ENCODE measurements at places on chromosomes 1 and 21.

- DNase-seq, result peak; percentile 58
Observed at GRCh38 chr1:150186789-150187559, 37.3 kb downstream of the PLEKHO1 start.

DNA sequence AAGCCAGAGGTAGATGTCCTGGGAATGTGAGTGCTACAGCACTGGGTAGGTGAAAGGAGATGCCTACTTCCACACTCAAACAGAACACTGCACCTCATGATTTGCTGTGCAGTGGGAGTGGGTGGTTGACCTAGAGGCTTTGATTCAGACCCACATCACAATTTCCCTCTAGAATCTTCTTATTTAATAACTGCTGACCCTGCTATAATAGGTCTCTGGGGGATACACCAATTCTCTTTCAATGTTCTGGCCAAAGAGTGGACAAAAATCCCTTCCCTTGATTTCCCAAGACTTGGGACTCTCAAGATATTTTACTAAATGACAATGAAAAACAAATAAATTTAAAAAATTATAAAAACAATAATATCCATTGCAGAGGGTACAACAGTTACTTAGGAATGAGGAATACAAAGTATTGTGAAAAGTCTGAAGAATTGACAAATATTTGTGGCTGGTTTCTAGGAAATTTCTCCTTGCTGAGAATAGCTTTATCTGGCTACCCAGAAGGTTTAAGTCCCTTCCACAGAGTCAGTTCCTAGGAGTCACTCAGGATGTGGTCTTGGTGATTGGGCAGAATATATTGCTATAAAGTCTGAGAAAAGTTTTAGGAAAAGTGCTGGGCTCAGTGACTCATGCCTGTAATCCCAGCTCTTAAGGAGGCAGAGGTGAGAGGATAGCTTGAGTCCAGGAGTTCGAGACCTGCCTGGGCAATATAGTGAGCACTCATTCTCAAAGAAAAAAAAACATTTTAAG lies 2.4 kb upstream of the FCGR2A start:
- DNase-seq, result no peak

GRCh38 chr1:77039739-77040138 lies 172.5 kb downstream of the ST6GALNAC5 start:
- DNase-seq, result no peak

DNA sequence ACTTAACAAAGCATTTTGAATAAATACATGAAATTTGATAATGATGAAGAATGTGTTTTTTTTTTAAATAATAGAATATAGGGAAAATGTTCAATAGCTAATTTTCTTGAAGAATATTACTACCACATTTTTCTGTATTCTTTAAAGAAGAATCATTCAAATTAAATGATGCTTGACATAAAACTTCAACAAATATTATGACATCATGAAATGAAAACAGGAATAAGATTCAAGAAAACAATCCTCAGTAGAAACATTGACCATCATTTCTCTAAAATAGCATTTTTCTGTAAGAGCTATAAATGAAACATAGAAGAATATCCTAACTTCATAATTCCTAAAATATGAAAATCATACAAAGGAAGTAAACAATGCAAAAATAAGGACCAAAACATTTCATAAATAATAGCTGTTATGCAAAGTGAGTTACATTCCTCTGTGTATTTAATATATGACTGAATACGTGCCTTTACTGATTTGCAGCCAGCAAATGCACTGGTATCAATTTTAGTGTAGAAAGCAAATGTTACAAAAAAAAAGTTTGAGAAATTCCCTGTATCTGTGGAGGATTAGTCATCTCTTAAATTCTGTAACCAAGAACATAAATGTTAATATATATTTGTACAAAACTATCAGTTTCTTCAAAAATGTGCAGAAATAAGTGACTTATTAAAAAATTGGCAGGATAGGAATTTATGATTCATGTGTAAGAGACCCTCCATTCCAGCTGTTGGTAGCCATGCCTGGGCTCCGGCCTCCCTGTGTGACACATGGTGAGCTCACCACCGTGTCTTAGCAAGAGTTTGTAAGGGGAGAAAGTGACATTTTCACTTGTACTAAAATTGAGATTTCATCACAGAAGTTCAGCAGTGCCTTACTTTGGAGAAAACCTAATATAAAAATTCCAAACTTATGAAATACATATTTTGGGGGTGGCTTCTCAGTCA lies 15.0 kb upstream of the PTPN14 start:
- no peak for DNase-seq

- DNase-seq, result no peak
Observed at GRCh38 chr1:236576004-236576403, 28.3 kb downstream of the HEATR1 start.
